ENCODE measurements at places on chromosomes 7 and 10. TPM values are rescaled to one million over a fixed set of nuclear protein-coding genes. Genes with fewer than 3 reads are reported as not detected.

The ADAMTS14 gene
- not detected for total RNA-seq

GRCh38 chr7:37285706-37286453, 162.8 kb downstream of the ELMO1 start:
- DNase-seq = no peak
- peaks cover 25% of the 10 kb centered on the region for H3K4me1 ChIP-seq
- no peaks in the 10 kb centered on the region for H3K27me3 ChIP-seq
- H3K4me3 ChIP-seq = no peak overlapping the region
- H3K36me3 ChIP-seq = no peaks in the 10 kb centered on the region

DNA sequence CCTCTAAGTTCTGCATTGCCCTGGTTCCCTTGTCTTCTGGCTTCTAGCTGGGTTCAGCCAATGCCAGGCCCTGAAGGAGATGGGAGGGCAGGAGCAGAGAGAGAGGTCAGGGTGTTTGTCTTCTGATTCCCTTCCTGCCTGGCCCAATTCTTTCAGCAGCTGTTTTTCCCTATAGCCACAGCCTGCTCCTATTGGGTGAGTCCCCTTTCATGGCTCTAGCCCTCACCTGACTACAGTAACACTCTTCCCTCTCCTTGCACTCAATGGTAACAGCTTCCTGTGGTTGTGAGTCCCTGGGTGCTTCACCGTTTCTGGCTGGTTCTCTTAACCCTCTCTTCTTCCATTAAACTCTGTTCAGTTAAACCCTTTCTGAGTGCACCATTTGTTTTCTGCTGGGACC, 17.1 kb downstream of the NPFFR1 start:
- DNase-seq = no peak
- H3K27me3 ChIP-seq = peaks cover 3% of the 10 kb centered on the region
- H3K36me3 ChIP-seq = no peaks in the 10 kb centered on the region

The FOXI2 gene
- not detected for total RNA-seq

DNA sequence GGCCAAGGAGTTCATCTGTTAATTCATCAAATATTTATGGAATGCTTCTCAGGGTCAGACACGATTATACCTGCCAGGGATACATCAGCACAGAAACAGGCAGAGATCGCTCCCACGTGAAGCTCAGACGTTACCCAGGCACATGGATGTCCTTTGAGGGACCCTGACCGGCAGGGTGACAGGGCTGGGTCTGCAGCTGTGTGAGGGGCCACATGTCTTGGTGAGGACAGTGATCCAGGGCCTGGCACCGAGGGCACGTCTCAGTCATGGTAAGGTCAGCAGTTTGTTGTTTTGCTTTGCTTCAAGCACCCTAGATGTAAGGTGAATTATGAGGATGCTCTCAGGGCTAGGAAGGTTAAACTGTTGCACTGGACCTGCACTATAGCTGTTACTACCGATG, 227.9 kb downstream of the WDR37 start:
- H3K4me3 ChIP-seq = no peak overlapping the region
- no peaks in the 10 kb centered on the region for H3K36me3 ChIP-seq
- H3K27ac ChIP-seq = no peak overlapping the region
- no peak for DNase-seq
- H3K4me1 ChIP-seq = no peaks in the 10 kb centered on the region
- no peaks in the 10 kb centered on the region for H3K27me3 ChIP-seq

GRCh38 chr7:16450366-16450765, 15.2 kb downstream of the SOSTDC1 start:
- no peaks in the 10 kb centered on the region for H3K36me3 ChIP-seq
- H3K4me3 ChIP-seq = no peak overlapping the region
- no peak overlapping the region for H3K27ac ChIP-seq
- no peaks in the 10 kb centered on the region for H3K27me3 ChIP-seq

DNA sequence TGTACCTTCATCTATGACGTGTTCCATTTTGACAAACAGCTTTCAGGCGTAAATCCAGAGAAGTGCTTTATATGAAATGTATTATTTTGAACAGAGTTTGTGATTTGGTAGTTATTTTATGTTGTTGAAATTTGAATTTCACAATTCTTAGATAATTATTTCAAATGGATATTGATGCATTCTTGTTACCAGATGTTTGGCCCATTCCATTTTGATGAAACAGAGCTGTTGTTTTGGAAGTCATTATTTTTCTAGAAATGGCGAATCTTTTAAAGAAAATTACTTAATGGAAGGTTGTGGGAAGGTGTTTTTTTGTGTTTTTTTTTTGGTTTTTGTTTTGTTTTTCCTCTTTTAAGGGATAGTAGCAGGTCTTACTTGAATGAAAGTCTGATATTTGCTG, 2.4 kb downstream of the OTUD1 start:
- no peaks in the 10 kb centered on the region for H3K36me3 ChIP-seq
- peaks cover 47% of the 10 kb centered on the region for H3K4me1 ChIP-seq
- peak overlapping the region; percentile 71 for H3K27ac ChIP-seq

- DNase-seq = no peak
- H3K27me3 ChIP-seq = no peaks in the 10 kb centered on the region
- H3K36me3 ChIP-seq = no peaks in the 10 kb centered on the region
Observed at GRCh38 chr10:88147000-88147798, 283.8 kb downstream of the PTEN start.

Measured in CD4-positive, CD25-positive, alpha-beta regulatory T cell (primary cell).